Activated CD8-positive, alpha-beta memory T cell treated with anti-CD3 and anti-CD28 coated beads, Interleukin-2, amount 10 ng/mL, durations not matched to agents 7 days and 5 days (primary cell): ENCODE measurements at places on chromosomes 11 and 22.

GRCh38 chr22:22661275-22661674 is 16.9 kb downstream of the GGTLC2 start:
- peaks cover 22% of the 10 kb centered on the region for H3K27me3 ChIP-seq
- DNase-seq: no peak
- no peak overlapping the region for H3K27ac ChIP-seq
- no peak overlapping the region for H3K4me3 ChIP-seq
- H3K36me3 ChIP-seq: no peaks in the 10 kb centered on the region

- no peak overlapping the region for H3K4me3 ChIP-seq
- H3K36me3 ChIP-seq: no peaks in the 10 kb centered on the region
- DNase-seq: no peak
- H3K4me1 ChIP-seq: no peaks in the 10 kb centered on the region
- H3K27me3 ChIP-seq: peaks cover 2% of the 10 kb centered on the region
These were observed 477.7 kb upstream of the CADM1 start for GRCh38 chr11:115981814-115982471.

DNA sequence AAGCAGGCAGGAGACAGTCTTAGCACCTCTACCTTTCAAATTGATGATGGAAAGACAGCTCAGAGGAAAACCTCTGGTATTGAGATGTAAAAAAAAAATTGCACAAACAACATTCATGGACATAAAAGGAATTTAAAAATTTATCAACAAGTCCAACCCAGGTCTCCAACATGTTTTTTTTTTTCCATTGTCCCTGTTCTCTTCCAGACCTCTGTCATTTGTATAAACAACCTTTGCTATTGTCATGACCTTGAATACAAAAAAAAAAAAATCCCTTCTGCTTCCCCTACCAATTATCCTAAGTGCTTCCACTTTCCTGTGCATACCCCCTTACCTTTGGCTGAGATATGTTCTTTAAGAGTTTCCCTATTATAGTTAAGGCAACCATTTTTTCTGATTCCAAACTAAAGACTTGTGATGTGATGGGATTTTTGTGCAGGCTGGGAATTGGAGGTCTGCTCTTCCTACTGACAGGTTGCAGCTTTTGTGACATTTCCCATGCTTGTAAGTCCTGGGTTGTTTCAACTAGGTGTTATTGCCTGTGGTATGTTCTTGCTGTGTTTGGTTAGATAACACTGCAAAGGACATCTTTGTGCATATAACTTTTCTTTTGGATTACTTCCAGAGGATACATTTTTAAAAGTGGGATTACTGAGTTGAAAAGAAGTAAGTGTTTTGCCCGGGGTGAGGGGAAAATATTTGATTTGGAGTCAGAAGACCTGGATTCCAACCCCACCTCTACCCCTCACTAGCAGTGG is 67.1 kb downstream of the KIAA1671 start:
- peaks cover 45% of the 10 kb centered on the region for H3K27me3 ChIP-seq
- H3K4me3 ChIP-seq: no peak overlapping the region
- H3K4me1 ChIP-seq: peaks cover under 1% of the 10 kb centered on the region
- DNase-seq: no peak
- H3K27ac ChIP-seq: no peak overlapping the region
- H3K36me3 ChIP-seq: no peaks in the 10 kb centered on the region

GRCh38 chr11:32991898-32992297 is 23.8 kb upstream of the DEPDC7 start:
- H3K4me1 ChIP-seq: no peaks in the 10 kb centered on the region
- DNase-seq: no peak
- H3K4me3 ChIP-seq: no peak overlapping the region
- no peaks in the 10 kb centered on the region for H3K36me3 ChIP-seq
- H3K27ac ChIP-seq: no peak overlapping the region

- no peak for DNase-seq
- H3K4me1 ChIP-seq: no peaks in the 10 kb centered on the region
- H3K4me3 ChIP-seq: no peak overlapping the region
- peaks cover 29% of the 10 kb centered on the region for H3K27me3 ChIP-seq
- no peak overlapping the region for H3K27ac ChIP-seq
These were observed 45.4 kb upstream of the GLYAT start for GRCh38 chr11:58776891-58777710.
